ENCODE measurements at places on chromosomes 4 and X. TPM values are rescaled to one million over a fixed set of nuclear protein-coding genes. Genes with fewer than 3 reads are reported as not detected.

The DCX gene
- total RNA-seq, result not detected

The VCX2 gene
- not detected for total RNA-seq

The EXOSC9 gene
- total RNA-seq, result 80.7 TPM

The SERTM2 gene
- total RNA-seq, result not detected

The TBC1D1 gene
- total RNA-seq, result 38.8 TPM

The TRIM2 gene
- 0.94 TPM for total RNA-seq

The CSAG3 gene
- total RNA-seq, result not detected

The TAF7L gene
- 0.13 TPM for total RNA-seq

- no peak for DNase-seq
These were observed 284.0 kb downstream of the BCOR start for GRCh38 chrX:39813631-39814277.

DNA sequence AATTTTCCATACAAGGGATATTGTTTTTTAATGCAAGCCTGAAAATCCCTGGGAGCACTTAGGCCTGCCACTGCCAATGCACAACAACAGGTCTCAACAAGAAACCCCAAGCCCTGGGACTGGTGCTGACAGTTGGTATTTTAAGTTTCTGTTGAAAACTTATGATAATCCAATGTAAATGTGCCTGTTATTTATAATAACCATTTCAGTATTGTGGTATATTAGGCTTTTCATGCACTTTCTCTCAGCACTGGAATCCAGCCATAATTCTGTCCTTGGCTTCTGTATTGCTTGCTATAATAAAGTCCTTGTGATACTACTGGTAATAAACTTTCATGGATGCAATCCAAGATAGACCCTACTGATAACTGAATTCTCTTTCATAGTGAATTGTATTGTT is 218.9 kb downstream of the PCDH7 start:
- no peak for DNase-seq

DNA sequence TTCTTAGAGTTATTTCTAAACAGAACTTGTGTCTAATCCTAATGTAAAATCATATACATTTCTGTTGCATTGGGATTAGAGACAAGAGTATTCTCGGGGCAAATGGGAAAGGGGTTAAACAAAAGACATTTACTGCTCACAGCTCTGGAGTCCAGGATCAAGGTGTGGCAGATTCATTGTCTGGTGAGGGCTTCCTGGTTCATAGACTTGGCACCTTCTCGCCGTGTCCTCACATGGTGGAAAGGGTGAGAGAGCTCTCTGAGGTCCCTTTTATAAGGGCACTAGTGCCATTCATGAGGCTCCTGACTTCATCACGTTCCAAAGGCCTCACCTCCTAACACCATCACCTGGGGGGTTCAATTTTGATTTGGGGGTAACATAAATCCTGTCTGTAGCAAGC is 90.3 kb upstream of the PRKX start:
- DNase-seq, result no peak

DNA sequence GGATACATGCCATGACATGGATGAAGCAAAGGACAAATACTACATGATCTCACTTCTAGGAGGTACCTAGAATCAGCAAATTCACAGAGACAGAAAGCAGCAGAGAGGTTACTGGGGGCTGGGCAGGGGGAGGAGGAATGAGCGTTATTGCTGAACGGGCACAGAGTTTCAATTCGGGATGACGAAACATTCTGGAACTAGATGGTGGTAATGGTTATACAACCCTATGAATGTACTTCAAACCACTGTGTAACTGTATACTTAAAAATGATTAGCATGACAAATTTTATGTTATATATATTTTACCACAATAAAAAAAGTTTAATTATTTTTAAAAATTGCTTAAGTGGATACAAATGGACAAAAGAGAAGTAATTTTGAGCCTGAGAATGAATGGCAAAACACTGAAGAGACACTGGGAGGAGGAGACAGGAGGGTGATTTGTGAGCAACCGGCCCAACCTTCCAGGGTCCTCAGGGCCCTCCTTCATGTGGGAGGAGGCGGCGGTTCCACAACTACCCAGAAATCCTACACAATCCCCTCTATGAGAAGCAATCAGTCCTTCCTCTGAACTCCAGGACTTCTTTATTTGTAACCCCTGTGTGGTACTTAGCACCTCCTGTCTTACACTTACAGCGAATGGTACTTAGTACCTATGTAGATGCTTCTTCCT is 14.1 kb downstream of the ACSL1 start:
- no peak for DNase-seq

DNA sequence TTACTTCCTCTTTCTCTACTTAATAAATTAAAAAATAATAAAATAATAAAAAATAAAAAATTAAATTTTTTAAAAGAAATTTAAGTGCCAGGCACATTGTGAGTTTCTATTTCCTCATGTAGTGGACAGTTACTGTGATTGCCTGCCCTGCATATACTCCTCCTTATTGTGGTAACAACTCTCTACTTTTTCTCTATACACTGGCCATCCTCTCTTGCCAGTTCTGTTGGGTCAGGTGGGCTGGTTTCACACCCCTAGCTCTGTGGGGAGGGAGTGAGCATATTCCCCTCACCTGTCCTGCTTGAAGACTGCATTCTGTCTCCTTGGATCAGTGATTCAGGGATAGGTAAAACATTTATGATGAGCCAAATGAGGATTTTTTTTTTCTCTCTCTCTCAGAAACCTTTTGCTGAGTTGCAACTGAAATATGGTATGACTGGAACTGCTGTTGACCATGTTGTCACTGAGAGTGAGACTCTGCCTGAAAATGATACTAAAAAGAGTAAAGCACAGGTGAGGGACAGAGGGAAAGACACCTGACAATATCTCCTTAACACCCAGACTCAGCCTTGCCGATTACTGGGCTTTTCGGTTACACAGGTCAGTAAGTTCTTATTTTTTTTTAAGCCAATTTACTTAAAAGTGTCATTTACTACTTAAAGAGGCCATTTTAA is 37.2 kb downstream of the CXXC4 start:
- DNase-seq, result no peak

DNA sequence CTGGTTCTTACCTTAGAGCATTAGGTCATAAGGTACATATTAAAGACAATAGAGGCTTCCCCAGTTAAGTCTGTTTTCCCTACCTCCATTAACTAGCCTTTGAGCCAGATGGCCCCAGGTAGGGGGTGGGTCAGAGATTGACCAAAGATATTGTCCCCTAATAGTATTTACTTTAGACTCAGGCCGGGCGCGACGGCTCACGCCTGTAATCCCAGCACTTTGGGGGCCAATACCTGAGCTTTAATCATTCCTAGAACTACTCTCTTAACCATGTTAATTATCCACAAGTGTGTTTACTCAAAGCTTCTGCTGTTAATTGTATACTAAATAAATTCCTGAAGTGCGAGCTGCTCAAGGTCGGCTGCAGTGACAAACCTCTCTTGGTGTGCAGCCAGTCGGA is 28.0 kb upstream of the AMBN start:
- no peak for DNase-seq

GRCh38 chr4:175215657-175216056 is 297.5 kb downstream of the ADAM29 start:
- DNase-seq, result no peak

- no peak for DNase-seq
These were observed 114.9 kb upstream of the MAP3K15 start for GRCh38 chrX:19630228-19630627.

- no peak for DNase-seq
These were observed 246.5 kb upstream of the RPS6KA3 start for GRCh38 chrX:20513185-20513584.

GRCh38 chrX:19107035-19107434 is 15.2 kb downstream of the ADGRG2 start:
- no peak for DNase-seq

DNA sequence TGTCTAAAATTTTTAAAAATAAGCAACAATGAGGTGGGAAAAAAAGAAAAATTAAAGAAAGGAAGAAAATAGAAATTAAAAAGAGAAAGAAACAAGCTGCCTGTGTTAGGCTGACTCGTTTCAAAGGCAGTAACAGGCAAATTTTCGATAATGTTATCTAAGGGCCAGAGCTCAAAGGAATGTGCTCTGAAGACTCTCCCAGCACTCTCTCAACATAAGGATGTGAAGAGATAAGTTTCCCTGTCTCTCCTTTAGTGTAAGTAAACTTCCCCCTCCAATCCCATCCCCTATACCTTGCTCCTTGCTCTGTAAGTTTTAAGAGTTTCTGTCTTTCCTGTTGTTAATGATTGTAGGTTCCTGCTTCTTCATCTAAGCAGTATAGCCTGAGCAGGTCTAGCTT is 172.8 kb downstream of the TEX13C start:
- DNase-seq, result no peak

- DNase-seq, result no peak
These were observed 19.9 kb upstream of the TXK start for GRCh38 chr4:48153791-48154550.
